ENCODE measurements at places on chromosomes 4 and X.

- DNase-seq, result no peak
Measured at GRCh38 chr4:174753021-174753420, 76.0 kb downstream of the GLRA3 start.

- no peak for DNase-seq
Measured at GRCh38 chr4:150117094-150117493, 38.8 kb downstream of the DCLK2 start.

DNA sequence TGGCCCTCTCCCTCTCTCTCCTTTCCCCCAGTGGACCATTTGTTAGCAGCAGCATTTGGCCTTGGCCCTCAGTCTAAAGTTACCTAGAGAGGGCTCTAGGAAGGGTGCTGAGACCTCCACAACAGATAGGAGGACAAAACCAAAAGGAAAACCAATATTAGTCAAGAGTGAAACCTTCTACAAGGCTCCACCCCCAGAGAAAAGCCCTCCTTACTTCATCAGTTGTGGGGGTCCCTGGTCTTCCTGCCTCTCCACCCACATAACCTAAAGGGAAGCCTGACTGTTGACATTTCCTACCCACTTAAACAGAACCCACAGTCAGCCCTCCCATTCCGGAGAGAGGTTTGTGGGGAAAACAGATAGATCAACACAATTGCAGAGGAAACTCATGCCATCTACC is 4.7 kb upstream of the CD40LG start:
- DNase-seq, result no peak

- DNase-seq, result no peak
Measured at GRCh38 chr4:11624370-11624769, 195.7 kb upstream of the HS3ST1 start.

DNA sequence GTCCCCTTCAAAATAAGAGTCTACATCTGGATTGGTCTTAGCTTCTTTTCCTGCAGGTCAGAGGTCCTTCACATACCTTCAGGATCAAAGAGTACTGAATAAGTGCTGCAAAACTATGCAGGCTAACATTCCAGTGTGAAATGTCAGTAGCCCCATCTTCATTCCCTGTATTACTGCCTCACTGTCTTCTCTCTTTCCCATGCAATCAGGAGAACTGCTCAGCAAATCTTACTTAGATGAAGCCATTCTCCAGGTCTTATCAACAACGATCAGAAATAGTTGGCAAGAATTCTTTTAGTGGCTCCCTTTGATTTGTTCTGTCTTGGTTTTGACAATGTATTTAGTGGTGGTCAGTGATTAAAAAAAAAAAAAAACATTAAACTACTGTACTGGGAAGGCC is 26.0 kb upstream of the IQCM start:
- no peak for DNase-seq

- DNase-seq, result no peak
Measured at GRCh38 chr4:114875630-114876029, 237.8 kb downstream of the NDST4 start.

DNA sequence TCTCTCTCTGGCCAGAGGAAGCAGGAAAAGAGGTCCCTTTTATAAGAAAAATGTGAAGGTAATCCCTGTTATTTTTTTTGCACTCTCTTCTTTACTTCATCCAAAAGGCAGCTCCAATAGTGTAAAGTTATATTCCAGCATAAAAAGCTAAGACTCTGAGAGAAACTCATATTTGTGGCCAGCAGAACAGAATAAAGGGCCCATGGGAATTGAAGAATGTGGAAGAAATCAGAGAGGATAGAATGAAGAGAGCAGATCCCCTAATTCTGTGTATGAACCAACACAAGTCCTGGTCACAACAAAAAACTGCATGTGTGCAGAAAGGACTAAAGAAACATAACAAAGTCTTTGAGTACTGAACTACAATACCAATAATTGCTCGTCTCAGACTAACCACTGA is 22.3 kb downstream of the RPS6KA6 start:
- no peak for DNase-seq
